Esophagus muscularis mucosa (tissue), 4 donors: ENCODE measurements at places on chromosomes 6 and 20.

DNA sequence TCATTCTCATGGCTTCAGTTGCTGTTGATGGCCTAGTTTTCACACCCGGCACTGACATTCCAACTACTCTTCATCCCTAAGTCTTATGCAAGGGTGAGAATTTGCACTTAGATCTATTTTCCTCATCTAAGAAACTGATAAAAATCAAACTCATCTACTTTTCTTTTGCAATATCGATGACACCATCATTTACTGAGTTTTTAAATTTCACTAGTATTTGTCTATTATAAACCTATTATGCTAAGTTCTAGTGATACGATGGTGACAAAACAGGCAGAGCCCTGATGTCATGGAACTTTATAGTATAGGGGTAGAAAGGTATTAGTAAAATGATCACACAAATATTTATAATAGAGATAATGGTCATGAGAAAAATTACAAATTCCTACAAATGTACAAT lies 167.9 kb upstream of the CITED2 start:
- DNase-seq: no peak

DNA sequence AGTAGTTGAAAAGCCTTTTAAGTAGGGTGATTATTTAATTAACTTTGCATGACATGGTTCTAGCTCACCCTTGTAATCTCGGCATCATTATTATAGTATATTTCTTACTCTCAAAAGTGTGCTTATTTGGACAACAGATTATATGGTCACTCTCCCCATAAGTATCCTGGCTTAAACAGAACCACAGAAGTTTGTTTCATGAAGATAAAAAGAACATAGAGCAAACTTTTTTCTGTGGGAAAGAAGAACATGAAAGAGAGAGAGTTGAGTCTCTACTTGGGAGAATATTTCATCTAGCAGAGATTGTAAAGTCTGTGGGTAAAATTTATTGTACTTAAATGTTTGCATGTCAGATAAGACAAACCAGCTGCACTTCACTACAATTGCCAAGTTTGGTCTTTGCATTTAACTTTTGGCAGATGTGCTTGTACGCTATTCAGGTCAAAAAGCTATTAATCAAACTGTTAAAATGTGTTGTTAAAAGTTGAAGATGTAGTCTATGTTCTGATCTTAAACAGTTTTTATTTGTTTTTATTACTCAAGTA lies 33.4 kb upstream of the PRIM2 start:
- DNase-seq: no peak

- DNase-seq: peak; percentile 34
Measured at GRCh38 chr6:108118810-108119768, 44.5 kb upstream of the OSTM1 start.

GRCh38 chr20:33697129-33697528 lies 10.9 kb upstream of the E2F1 start:
- no peak for DNase-seq

DNA sequence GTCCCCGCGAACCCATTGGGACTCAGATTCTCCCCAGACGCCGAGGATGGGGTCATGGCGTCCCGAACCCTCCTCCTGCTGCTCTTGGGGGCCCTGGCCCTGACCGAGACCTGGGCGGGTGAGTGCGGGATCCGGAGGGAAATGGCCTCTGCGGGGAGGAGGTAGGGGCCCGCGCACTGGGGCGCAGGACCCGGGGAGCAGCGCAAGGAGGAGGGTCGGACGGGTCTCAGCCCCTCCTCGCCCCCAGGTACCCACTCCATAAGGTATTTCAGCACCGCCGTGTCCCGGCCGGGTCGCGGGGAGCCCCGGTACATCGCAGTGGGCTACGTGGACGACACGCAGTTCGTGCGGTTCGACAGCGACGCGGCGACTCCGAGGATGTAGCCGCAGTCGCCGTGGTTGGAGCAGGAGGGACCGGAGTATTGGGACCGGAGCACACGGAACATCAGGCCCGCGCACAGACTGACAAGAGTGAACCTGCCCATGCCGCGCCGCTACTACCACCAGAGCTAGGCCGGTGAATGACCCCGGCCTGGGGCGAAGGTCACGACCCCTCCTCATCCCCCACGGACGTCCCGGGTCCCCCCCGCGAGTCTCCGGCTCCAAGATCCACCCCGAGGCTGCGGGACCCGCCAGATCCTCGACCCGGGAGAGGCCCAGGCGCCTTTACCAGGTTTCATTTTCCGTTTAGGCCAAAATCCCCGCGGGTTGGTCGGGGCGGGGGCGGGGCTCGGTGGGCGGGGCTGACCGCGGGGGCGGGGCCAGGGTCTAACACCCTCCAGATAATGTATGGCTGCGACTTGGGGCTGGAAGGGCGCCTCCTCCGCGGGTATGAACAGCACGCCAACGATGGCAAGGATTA lies 15.7 kb upstream of the HLA-A start:
- DNase-seq: peak; percentile 93

GRCh38 chr6:130107710-130108109 lies 89.3 kb downstream of the L3MBTL3 start:
- DNase-seq: no peak

- peak; percentile 39 for DNase-seq
Measured at GRCh38 chr20:16392346-16392745, 180.9 kb downstream of the KIF16B start.

- DNase-seq: no peak
Measured at GRCh38 chr20:6714279-6714711, 53.2 kb upstream of the BMP2 start.

- DNase-seq: no peak
Measured at GRCh38 chr6:150835620-150836019, 29.9 kb upstream of the MTHFD1L start.

GRCh38 chr6:10256113-10256690 lies 158.7 kb downstream of the TFAP2A start:
- DNase-seq: no peak

DNA sequence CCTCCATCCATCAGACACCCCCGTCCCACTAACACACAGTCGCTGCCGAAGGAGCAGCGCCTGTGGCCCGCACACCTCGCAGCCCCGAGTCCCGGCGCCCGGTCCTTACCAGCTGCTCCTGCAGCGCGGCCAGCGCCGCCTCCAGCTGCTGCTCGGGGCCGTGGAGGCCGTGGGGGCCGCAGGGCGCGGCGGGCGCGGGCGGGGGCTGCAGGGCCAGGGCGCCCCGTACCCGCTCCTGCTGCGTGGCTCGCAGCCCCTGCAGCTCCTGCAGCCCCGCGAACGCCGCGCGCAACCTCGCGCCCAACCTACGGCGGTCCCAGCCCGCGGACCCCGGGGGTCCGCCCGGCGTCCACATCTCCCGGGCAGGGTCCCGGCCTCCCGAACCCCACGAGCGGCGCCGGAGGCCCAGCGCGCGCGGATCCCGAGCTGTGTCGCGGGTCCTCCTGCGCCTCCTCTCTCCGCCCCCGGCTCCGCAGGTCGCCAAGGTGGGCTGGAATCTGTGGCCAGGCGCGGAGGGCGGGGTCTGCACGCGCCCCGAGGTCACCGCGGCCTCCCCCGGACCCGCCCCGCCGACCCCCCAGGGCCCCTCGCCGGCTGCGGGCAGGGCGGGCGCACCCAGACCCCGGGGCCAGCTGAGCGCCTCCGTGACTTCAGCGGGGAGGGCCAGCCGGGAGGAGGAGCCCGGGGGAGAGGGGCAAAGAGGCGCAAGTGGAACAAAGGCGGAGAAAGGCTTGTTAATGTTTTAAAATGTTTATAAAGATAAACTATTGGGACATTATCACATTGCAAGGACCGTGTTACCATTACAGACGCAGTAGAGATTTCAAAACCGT lies at the start of gene DACT2:
TSS of gene DACT2 (minus strand) at position 499 of the 833 bp plus-strand sequence. CDS start at position 355, 144 bp downstream.
- DNase-seq: no peak

DNA sequence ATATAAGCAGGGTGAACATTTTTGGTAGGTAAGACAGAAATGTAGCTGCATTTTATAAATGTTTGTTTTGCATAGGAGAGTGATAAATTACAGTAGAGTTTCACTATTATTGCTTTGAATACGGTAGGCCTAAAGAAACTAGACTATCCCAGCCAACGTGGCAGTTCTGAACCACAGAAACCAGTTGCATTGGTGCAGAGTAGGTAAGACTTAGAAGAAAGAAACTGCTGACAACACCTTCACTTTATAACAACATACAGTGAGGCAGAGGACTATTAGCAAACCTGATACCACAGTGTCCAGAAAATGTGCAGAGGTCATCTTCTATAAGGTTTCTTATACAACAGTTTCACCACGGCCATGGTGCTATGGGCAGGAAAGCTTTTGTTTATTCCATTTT lies 566.1 kb downstream of the KIF16B start:
- DNase-seq: no peak

DNA sequence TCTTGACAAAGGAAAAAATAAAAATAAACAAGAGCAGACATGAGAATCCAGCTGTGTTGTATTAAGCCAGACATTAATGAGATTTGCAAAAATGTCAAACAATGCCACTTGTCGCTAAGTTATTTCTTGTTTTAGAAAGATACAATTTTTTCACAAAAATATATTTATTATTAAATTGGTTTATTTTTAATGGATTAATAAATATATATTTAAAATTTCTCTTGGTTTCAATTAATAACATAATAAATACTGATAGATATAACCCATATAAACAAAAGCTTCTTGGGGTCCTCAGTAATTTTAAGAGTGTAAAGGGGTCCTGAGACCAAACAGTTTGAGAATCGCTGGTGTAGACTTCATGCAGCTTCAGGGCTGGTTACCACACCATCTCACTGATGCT lies 26.1 kb downstream of the TUBB2B start:
- no peak for DNase-seq

- DNase-seq: no peak
Measured at GRCh38 chr20:62979310-62979709, 26.8 kb downstream of the SLC17A9 start.

GRCh38 chr6:53464483-53464882 lies 80.4 kb downstream of the GCLC start:
- DNase-seq: no peak

GRCh38 chr6:25088513-25088912 lies 152.8 kb upstream of the RIPOR2 start:
- peak; percentile 19 for DNase-seq

DNA sequence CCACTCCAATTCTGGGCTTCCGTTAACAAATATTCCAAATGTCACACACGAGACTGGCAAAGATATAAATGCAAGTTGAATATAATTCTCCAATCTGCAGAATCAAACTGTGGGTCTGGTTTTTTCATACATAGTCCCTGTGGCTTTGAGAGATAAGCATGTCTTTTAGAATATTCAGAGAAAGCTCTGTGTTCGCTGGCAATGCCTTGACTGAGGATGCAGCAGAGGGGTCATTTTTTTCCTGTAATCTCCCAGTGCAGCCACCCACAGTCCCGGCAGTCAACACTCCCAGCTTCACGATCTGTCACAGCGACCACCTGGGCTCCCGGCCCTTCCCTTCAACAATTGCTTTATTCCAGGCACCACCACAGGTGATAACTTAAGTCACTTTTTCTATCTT lies 30.5 kb downstream of the MUC22 start:
- DNase-seq: no peak

DNA sequence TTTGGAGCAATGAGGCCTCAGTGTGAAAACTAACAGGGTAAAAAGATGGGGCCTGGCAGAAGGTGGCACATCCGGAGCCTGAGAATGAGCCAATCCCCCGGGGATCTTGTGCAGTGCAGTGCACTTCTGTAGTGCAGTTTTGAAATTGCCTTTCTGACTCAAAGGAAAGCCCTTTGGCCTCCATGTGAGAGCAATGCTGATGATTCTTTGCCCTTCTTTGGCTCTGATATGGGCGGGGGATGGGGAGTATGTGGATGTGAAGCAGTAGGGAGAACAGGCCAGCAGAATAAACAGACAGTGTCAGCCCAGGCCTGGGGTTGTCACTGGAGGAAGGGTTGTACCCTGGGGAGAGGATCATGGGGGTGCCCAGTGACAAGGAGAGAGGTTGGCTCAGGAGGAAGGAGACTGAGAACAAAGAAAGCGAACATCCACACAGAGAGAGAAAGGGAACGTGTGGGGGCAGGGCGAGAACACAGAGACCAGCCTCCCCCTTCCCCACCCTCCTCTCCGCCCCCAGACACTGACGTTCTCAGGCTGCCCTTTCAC lies 351.2 kb downstream of the CDC5L start:
- peak; percentile 89 for DNase-seq

DNA sequence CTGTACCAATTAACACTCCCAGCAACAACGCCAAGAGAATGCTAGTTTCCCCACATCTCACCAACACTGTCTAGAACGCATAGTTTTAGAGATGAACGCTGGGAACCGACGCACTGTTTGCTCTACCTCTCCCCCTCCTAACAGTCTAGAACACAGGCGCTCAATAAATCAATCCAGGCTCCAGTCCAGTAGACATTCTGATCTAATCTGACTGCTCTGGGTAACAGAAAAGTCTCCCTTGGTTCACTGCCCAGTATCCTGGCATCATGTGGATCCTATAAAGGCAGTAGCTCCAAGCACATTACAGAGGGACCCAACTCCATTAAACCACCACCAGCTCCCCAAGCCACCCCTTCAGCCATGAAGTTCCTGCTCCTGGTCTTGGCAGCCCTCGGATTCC lies at the start of gene DEFB132:
TSS of gene DEFB132 (plus strand) at position 306 of the 400 bp plus-strand sequence. CDS start at position 361, 55 bp downstream.
- DNase-seq: no peak

- no peak for DNase-seq
Measured at GRCh38 chr6:162728197-162728596, 423 bp downstream of the PACRG start.

DNA sequence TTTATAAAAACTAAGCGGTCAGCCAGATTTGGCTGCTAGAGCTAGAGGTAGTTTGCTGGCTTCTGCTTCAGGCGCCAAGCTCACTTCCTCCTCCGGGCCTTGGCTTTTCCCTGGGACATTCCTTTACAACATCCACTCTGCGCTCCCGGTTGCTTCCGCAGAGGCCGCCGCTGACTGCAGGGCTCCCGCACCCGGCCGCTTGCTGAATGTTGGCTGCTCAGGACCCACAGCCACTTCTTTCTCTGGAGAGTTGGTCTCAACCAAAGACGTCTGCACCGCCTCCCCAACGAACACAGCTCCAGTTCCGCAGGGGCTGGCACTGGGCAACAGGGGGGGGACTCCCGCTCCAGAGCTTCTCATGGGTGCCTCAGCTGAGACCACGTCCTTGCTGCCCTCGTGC lies 282.8 kb downstream of the TFAP2C start:
- DNase-seq: no peak

GRCh38 chr6:46530896-46531295 lies 39.6 kb upstream of the RCAN2 start:
- DNase-seq: no peak

DNA sequence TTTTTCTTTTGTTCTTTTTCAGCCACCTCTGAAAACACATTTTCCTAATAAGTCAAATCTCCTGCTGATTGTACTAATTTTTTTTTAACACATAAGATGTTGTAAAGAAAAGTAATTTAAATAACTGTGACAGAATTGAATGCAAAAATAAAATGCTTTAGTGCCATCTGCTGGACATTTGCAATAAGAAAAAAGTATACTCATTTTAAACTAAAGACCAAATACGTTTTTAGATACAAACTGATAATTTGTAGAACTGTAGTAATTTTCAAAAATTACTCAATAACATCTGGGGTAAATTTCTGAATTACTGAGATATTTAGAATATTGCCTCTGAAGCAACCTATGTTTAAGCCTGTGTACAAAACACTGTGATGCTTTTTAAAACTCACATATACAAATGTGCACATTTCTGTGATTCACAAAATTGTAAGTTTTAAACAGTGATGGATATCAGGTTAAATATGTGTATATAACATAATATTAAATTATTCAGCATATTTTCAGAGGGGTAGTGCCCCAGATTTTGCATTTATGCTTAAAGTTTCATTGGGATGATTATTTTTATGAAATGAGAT lies 198.7 kb downstream of the RIMS1 start:
- DNase-seq: no peak
